Stimulated activated CD8-positive, alpha-beta memory T cell treated with anti-CD3 and anti-CD28 coated beads, Interleukin-12 subunit alpha, Interleukin-12 subunit beta, amount 100 ng/mL, for 4 hours (primary cell): ENCODE measurements at places on chromosomes 5 and 9.

- no peak for DNase-seq
Observed at GRCh38 chr5:137921931-137922330, 32.7 kb downstream of the PKD2L2 start.

- DNase-seq: no peak
Observed at GRCh38 chr9:136052991-136053756, 41.9 kb downstream of the NACC2 start.

DNA sequence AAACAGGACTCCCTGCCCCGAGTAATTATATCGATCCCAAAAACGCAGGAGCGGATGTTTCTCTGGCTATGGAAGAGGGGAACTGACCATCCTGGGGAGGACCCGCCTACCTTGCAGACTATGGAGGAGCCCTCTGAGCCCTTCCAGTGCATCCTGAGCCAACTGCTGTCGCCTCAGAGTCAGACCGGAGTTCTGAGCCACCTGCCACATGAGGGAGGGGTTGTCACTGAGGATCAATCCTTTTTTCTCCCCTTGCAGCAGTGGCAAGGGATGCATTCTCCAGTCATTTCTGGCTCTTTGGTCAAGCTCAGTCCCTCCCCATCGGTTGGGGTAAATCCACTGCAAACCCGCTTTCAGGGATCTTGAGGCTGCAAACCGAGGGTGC lies 709 bp downstream of the FANCG start:
- DNase-seq: no peak

- DNase-seq: no peak
Observed at GRCh38 chr5:56501781-56502557, 268.8 kb upstream of the ANKRD55 start.

DNA sequence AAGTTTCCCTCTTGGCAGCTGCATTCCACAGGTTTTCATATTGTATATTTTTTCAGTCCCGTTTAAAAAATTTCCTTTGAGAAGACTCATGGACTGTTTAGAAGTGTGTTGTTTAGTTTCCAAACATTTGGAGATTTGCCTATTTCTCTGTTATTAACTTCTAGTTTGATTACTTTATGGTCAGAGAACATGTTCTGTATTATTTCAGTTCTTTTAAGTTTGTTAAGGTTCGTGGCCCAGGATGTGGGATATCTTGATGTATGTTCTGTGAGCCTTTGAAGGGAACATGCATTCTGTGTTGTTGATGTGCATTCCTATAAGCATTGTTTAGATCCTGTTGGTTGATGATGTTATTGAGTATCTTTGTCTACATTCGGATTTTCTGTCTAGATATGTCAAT lies 153.6 kb downstream of the CACNA1B start:
- DNase-seq: no peak
